ENCODE measurements at places on chromosomes 16 and 17. TPM values are rescaled to one million over a fixed set of nuclear protein-coding genes. Genes with fewer than 3 reads are reported as not detected.

- no peak overlapping the region for H3K4me3 ChIP-seq
- H3K27ac ChIP-seq: peak overlapping the region; percentile 45
- H3K4me1 ChIP-seq: peaks cover 44% of the 10 kb centered on the region
Observed at GRCh38 chr17:28908640-28909167, 5.8 kb upstream of the DHRS13 start.

GRCh38 chr16:2056681-2057407, 9.1 kb downstream of the TSC2 start:
- peaks cover 64% of the 10 kb centered on the region for H3K36me3 ChIP-seq
- H3K4me1 ChIP-seq: no peaks in the 10 kb centered on the region
- DNase-seq: no peak
- no peak overlapping the region for H3K4me3 ChIP-seq
- H3K27me3 ChIP-seq: no peaks in the 10 kb centered on the region

DNA sequence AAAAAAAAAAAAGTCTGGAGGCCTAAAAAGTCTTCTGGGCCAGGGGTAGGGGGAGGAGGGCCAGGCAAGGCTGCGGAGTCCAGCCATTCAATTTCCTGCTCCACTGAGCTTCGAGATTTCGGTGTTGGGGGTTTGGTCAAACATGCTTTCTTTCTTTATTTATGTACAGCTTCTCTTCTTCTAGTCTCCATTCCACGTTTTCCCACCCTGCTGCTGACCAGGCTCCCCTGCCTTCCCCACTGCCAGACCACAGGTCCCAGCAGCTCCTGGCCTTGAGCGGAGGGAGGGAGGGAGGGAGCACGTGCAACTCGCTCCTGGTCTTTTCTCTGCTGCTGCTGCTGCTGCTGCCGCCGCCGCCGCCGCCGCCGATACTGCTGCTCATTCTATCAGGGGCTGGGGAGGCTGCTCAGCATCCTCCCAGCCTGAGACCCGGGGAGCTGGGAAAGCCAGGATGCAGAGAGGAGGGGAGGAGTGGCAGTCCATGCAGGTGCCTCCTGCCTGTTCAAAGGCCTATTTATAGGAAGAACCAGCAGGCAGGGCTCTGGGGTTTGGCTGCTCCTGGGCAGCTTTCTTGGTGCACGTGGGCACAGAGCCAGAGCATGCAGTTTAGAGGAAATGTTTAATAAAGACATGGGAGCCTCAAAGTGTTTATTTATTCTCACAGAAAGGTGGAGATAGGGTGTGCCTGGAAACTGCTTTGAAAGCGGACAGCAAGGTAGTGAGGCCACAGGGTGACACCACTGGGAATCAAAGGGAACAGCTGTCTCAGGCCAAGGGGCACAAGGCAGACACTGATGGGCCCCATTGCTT, 23.4 kb upstream of the ZFHX3 start:
- peaks cover 51% of the 10 kb centered on the region for H3K4me1 ChIP-seq
- H3K36me3 ChIP-seq: no peaks in the 10 kb centered on the region
- H3K27ac ChIP-seq: no peak overlapping the region
- peak overlapping the region; percentile 26 for H3K4me3 ChIP-seq

KRTAP4-6 gene
- not detected for total RNA-seq

DNA sequence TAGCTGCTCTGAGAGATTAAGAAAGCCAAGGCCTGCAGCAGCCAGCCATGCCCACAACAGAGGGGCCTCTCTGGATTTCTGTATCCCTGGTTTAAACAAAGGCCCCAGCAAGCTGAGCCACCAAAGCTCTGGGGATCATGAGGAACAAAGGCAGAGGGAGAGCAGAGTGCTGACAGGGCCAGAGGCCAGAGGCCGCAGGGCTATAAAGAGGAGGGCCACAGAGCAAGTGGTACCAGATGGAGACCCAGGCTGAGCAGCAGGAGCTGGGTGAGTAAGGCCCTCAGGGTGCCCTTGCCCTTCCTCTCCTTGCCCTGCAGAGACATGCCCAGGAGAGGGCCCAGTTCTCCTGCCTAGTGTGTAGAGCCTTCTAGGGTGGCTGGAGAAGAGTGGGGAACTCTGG, at the start of gene CRYBA1:
Gene CRYBA1 (plus strand): TSS at position 232 of the 400 bp plus-strand sequence. CDS start 5 bp downstream, at position 237.
- no peaks in the 10 kb centered on the region for H3K36me3 ChIP-seq
- H3K4me1 ChIP-seq: no peaks in the 10 kb centered on the region
- DNase-seq: no peak
- no peaks in the 10 kb centered on the region for H3K27me3 ChIP-seq

DNA sequence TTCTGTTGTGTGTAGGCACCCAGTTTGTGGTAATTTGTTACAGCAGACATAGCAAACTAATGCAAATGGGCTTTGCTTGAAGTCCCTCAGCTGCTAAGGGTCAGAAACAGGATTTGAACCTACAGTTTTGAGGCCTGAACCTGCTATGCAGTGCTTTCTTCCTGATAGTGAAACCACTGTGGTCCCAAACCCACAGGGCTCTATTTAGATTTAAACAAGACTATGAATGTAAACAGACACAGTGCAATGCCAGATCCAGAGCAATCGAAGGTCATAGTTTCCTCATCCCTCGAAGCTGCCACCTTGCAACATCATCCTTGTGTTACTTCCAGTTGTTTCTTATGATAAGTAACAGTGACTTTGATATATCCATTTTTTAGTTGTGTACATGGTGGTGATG, 630.2 kb downstream of the WWOX start:
- DNase-seq: no peak
- no peaks in the 10 kb centered on the region for H3K36me3 ChIP-seq
- H3K27me3 ChIP-seq: no peaks in the 10 kb centered on the region
- H3K4me3 ChIP-seq: no peak overlapping the region
- H3K27ac ChIP-seq: no peak overlapping the region

GRCh38 chr17:19381741-19382444, 3.6 kb downstream of the MAPK7 start:
- H3K27ac ChIP-seq: no peak overlapping the region
- H3K36me3 ChIP-seq: peaks cover 53% of the 10 kb centered on the region
- H3K4me1 ChIP-seq: peaks cover 35% of the 10 kb centered on the region
- no peak for DNase-seq

BEAN1 gene
- total RNA-seq: 0.87 TPM

DNA sequence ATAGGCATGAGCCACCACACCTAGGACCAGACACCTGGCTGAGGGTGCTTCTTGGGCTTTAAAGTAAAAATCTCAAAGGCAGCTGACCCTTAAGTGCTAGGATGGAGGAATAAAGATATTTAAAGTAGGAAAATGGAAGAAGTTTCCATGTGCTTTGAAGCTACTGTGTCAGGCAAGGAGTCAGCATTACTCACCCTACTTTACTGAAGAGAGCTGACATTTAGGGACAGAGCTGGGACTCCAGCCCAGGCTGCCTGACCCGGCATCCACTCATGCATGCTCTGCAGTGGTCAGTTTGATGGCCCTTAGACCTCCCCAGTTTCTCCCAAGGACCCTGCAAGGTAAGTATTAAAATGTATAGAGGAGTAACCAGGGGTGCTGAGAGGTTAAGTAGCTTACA, 124.7 kb upstream of the PLCG2 start:
- H3K36me3 ChIP-seq: peaks cover 30% of the 10 kb centered on the region
- H3K27ac ChIP-seq: no peak overlapping the region
- H3K4me3 ChIP-seq: no peak overlapping the region
- DNase-seq: no peak
- H3K27me3 ChIP-seq: no peaks in the 10 kb centered on the region

MYO15A gene
- total RNA-seq: 2.8 TPM

FOXK2 gene
- 62.4 TPM for total RNA-seq

GRCh38 chr16:1610899-1611632, 806 bp downstream of the IFT140 start:
- DNase-seq: no peak
- peaks cover 11% of the 10 kb centered on the region for H3K36me3 ChIP-seq
- H3K27me3 ChIP-seq: no peaks in the 10 kb centered on the region
- H3K27ac ChIP-seq: peak overlapping the region; percentile 86
- H3K4me1 ChIP-seq: peaks cover 34% of the 10 kb centered on the region

GRCh38 chr16:62137996-62138395, 101.8 kb upstream of the CDH8 start:
- no peaks in the 10 kb centered on the region for H3K27me3 ChIP-seq
- DNase-seq: no peak
- no peaks in the 10 kb centered on the region for H3K4me1 ChIP-seq
- H3K4me3 ChIP-seq: no peak overlapping the region
- no peaks in the 10 kb centered on the region for H3K36me3 ChIP-seq

DNA sequence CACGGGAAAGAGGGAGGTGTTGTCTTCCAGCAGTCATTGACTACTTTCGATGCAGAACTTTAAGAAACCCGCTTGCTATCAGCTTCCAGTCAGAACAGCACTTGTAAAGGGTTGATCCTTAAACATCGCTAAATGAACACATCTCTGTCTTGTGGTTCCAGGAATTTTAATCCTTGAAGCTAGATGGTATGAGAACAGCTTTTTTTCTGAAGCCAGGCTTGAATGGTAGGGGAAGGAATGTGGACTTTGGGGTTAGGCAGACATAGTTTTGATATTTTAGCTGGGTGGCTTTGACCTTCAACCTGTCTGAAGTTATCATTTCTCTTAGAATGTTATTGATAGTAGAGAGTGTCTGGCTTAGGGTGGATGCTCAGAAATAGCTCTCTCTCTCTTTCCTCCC, 81.1 kb downstream of the RGS9 start:
- H3K27me3 ChIP-seq: no peaks in the 10 kb centered on the region
- no peak overlapping the region for H3K27ac ChIP-seq
- no peak for DNase-seq
- no peaks in the 10 kb centered on the region for H3K4me1 ChIP-seq

- H3K4me3 ChIP-seq: no peak within 1 kb of the TSS
- no peaks in the 10 kb centered on the region for H3K36me3 ChIP-seq
- H3K27ac ChIP-seq: no peak within 1 kb of the TSS
- no peaks in the 10 kb centered on the region for H3K4me1 ChIP-seq
- H3K27me3 ChIP-seq: no peaks in the 10 kb centered on the region
Observed at GRCh38 chr17:45844695-45845375, at the start of gene SPPL2C. Gene SPPL2C (plus strand): TSS chr17:45844881. CDS start chr17:45844907, 26 bp downstream.

DNA sequence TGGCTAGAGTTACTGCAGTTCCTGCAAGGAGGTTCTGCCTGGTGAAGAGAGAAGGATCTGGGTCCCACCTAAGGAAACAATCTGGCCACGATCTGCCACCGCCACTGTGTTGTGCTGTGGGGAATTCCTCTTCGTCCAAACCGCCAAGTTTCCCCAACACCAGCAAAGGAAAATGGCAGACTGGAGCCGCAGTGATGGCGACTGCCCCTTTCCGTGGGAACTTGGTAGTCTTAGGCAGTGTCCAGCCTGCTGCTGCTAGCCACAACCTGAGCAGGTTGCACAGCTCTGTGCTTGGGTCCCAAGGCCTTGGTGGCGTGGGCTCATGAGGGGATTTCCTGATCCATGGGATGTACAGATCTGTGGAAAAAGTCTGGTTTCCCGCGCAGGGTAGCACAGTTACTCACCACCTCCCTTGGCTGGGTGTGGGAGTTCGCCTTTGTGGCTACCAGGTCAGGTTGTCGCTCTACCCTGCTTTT, 28.6 kb downstream of the NFATC3 start:
- no peak for DNase-seq
- no peak overlapping the region for H3K4me3 ChIP-seq
- H3K4me1 ChIP-seq: peaks cover 39% of the 10 kb centered on the region
- no peaks in the 10 kb centered on the region for H3K27me3 ChIP-seq

- DNase-seq: no peak
- H3K36me3 ChIP-seq: peaks cover 9% of the 10 kb centered on the region
- H3K27me3 ChIP-seq: no peaks in the 10 kb centered on the region
- peak overlapping the region; percentile 45 for H3K27ac ChIP-seq
- H3K4me3 ChIP-seq: no peak overlapping the region
Observed at GRCh38 chr17:16377941-16378341, 3.0 kb upstream of the UBB start.

- DNase-seq: no peak
- H3K36me3 ChIP-seq: peaks cover 44% of the 10 kb centered on the region
- H3K4me1 ChIP-seq: peaks cover 8% of the 10 kb centered on the region
- H3K27me3 ChIP-seq: no peaks in the 10 kb centered on the region
Observed at GRCh38 chr16:10971560-10971961, 27.2 kb downstream of the CLEC16A start.

DNA sequence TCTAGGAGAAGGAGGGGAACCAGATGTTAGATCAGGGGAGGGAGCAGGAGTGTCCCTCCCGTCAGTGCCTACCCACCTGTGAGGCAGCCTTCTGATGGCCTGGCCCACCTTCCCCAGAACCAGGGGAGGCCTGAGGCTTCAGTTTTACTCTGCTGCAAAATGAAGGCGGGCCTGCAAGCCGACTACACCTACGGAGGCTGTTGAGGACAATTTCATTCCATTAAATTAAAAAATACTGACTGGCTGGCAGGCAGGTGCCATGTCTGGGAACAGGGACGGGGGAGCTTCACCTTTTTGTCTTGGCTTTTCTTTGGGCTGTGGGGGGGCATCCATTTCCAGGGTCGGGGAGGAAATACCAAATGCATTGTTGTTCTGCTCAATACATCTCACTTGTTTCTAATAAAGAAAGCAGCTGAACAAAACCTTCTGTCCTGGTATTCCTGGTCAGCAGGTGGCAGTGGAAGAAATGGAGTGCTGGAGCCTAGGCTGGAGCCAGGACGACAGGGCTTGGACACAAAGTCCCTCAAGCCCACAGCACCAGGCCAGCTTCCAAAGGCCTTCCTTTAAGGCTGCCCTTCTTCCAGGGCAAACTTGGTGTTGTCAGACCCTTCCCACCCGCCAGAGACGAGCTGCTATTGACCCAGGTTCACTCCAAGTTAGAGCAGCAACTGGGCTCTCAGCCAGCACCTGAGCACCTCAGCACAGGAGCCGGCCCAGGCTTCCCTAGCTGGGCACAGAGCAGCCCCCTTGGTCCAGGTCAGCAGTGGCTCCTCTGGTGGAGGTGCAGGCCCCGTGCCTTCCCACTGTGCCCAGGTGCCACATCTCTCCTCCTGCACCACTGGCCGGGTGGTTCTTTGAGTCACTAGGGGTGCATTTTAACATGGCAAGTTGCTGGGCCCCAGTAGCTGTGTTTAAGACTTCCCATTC, 23.5 kb downstream of the PLCD3 start:
- peaks cover 39% of the 10 kb centered on the region for H3K36me3 ChIP-seq
- no peaks in the 10 kb centered on the region for H3K27me3 ChIP-seq
- no peak for DNase-seq
- H3K4me3 ChIP-seq: no peak overlapping the region

DNA sequence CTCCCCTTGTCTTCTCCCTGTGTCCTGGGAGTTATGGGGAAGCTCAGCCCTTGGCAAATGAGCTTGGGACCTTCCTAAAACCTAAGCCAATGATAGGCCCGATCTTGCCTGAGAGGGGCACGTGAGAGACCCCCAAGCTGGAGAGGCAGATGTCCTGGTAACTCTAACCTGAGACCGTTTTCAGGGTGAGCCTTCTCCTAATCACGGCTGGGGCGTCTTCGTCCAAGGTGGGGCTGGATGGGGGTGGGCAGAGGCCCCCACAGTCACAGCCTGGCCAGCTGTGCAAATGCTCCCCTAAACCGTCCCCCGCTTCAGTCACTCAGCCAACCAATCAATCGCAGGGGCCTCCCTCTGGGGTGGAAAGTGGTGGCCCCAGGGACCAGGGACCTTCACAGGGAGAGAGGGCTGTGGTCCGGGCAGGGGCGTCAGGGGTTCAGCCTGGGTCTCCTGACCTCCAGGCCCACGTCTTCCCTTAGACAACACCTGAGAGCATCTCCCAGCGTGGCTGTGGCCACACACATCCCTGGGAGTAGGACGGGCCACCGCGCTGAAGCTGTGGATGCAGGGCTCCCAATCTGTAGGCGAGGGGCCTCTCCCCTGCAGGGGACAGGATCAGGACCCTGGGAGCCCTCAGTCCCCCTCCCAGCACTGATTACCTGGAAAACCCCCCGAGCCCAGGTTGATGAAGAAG, 30.6 kb downstream of the ACTG1 start:
- H3K27ac ChIP-seq: no peak overlapping the region
- no peaks in the 10 kb centered on the region for H3K36me3 ChIP-seq
- no peaks in the 10 kb centered on the region for H3K27me3 ChIP-seq
- H3K4me3 ChIP-seq: peak overlapping the region; percentile 49
- no peak for DNase-seq

Measured in upper lobe of right lung (tissue), 1 donor.